ENCODE measurements at places on chromosomes 16 and 17.

GRCh38 chr16:4064950-4065352 lies 51.3 kb downstream of the ADCY9 start:
- DNase-seq: no peak

GRCh38 chr17:37389160-37389559 lies 13.4 kb downstream of the C17orf78 start:
- no peak for DNase-seq

DNA sequence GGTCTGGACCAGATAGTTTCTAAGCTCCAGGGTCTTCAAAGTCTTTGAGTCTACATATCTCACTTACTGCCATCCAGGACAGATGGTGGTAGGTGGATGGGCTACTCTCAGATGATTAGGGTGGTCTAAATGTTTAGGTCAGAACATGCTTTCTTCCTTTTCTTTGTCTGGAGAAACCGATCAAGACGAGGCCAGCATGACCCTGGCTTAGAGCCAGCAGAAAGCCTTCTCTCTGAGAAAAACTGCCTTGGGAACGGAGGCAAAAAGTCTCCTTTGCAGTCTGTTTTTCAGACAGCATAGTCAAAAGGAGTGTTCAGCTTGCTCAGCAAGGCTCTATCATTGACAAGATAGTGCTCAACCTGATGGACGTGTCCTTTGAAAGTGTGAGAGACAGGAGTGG lies 48.8 kb downstream of the SPACA3 start:
- DNase-seq: no peak

- no peak for DNase-seq
Measured at GRCh38 chr17:61425682-61426481, 26.2 kb downstream of the TBX2 start.

DNA sequence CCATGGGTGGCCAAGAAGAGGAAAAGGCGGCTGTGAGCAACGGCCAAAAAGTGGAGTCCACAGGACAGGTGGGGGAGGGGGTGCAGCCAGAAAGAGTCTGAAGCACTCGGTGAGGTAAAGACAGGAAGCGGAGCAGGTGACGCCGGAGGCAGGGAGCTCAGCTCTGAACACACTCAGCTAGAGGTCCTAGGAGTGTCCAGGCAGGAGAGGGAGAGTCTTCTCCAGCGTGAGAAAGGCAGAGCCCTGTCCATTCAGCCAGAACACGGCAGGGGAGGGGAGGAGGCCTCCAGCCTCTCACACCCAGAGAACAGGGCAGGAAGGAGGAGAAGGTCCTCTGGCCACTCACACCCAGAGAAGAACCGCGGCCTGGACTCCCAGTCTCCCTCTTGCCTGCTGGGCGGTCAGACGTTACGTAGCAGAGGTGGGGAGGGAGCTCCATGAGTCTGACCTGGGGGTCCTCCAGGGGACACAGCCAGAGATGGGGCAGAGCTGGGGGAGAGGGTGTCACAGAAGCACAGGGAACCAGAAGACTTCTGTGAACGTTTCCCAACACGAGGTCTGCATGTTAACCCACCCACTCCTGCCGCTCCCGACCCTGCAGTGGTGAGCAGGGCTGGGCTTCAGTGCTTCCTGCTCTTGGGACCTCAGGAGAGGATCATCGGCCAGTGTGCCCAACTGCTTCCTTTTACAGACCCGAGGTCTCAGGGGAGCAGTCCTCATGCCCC lies 89.2 kb downstream of the ABR start:
- no peak for DNase-seq

DNA sequence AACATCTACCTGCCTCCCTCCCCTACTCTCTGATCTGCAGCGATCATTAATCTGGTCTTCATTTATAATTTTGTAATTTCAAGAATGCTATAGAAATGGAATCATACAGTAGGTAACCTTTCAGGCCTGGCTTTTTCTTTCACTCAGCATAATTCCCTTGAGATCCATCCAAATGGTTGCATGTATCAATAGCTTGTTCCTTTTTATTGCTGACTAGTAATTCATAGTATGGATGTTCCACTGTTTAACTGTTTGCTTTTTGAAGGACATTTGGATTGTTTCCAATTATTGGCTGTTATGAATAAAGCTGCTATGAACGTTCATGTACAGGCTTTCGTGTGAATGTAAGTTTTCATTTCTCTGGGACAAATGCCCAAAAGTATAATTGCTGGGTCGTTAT lies 125.2 kb downstream of the USP31 start:
- no peak for DNase-seq

DNA sequence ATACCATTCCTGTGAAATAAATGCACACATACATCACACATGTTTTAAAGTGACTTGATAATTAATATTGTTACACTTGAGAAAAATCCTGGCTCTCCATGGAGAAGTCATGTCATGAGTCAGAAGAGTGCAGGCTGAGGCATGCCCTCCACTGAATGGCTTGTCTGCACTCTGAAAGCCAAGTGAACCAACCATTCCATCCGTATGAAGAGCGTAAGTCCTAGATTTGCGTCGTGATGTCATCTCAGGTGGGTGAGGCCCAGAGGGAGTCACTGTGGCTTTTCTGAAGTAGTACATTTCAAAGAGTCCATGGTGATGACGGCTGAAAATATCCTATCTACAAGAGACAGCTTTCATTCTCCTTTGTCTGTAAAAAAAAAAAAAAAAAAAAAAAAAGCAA lies 83.5 kb upstream of the IRX5 start:
- no peak for DNase-seq

GRCh38 chr17:73580073-73580710 lies 64.1 kb downstream of the SDK2 start:
- no peak for DNase-seq

GRCh38 chr17:33838281-33838680 lies 416.8 kb upstream of the CCL2 start:
- DNase-seq: no peak

DNA sequence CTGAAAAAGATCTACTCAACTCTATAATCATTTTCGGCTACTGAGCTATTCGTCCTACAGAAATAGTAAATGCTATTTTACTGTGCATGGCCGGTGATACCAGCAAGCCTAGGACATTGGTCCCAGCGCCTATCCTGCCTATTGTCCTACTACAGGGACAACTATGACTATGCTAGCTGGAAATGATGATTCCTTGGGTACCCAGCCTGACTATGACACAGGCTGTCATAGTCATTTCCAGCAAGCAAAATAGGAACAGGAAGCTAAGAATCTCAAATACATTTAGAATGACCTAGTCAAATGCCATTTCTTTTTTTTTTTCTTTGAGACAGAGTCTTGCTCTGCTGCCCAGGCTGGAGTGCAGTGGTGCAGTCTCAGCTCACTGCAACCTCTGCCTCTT lies 33.7 kb upstream of the HSBP1 start:
- DNase-seq: no peak

- DNase-seq: peak; percentile 6
Measured at GRCh38 chr16:86608301-86608747, 30.0 kb downstream of the FOXL1 start.

GRCh38 chr17:69975808-69976207 lies 99.2 kb upstream of the KCNJ16 start:
- DNase-seq: no peak

GRCh38 chr17:14270508-14270907 lies 30.4 kb upstream of the HS3ST3B1 start:
- DNase-seq: no peak

DNA sequence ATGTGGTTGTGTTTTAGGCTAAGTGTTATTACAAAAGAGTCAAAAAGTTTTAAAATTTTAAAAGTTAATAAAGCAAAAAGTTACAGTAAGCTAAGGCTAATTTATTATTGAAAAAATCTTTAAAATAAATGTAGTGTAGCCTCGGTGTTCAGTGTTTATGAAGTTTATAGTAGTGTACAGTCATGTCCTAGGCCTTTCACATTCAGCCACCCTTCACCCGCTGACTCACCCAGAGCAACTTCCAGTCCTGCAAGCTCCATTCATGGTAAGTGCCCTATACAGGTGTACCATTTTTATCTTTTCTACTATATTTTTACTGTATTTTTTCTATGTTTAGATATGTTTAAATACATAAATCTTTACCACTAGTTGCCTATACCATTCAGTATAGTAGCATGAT lies 98.5 kb upstream of the RPRML start:
- DNase-seq: no peak

- no peak for DNase-seq
Measured at GRCh38 chr17:71883258-71883657, 237.6 kb upstream of the SOX9 start.

GRCh38 chr16:18969050-18969854 lies 14.5 kb upstream of the TMC7 start:
- peak; percentile 81 for DNase-seq

Data from T1000 (cell line).